Activated CD4-positive, alpha-beta T cell treated with anti-CD3 and anti-CD28 coated beads, Interleukin-2, amount 50 U/mL, for 16 hours (primary cell): ENCODE measurements at places on chromosomes 7 and 10.

GRCh38 chr10:60604342-60604741 lies 173.9 kb upstream of the CDK1 start:
- DNase-seq: no peak

GRCh38 chr10:48685731-48686130 lies 1.1 kb downstream of the WDFY4 start:
- no peak for DNase-seq

- DNase-seq: no peak
These were observed 4.3 kb upstream of the NSUN5 start for GRCh38 chr7:73312831-73313520.

DNA sequence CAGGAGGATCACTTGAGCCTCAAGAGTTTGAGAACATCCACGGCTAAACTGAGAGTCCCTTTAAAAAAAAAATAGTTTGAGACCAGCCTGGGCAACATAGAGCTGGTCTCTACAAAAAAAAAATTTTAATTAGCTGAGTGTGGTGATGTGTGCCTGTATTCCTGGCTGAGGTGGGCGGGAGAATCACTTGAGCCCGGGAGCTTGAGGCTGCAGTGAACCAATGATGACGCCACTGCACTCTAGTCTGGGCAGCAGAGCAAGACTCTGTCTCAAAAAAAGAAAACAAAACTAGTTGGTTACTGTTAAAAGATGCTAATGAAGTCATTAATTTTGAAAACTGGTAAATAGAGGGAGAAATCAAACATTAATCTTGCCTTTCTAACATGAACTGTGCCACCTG lies 76.4 kb downstream of the MMRN2 start:
- DNase-seq: no peak

GRCh38 chr7:13115157-13115772 lies 427.8 kb downstream of the ARL4A start:
- no peak for DNase-seq

- no peak for DNase-seq
These were observed 149.5 kb downstream of the FAM107B start for GRCh38 chr10:14625192-14625631.

DNA sequence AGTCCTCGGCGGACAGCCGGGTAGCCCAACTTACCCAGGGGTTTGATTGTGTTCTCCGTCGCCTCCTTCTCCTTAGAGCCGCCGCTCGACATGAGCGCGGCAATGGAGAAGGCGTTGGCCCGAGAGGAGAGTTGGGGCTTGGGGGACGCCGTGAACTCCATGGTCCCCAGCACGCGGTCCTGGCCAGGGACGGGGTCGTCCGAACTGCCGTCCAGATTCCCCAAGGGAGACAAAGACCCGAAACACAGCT lies 515 bp downstream of the TBX20 start:
- DNase-seq: no peak

DNA sequence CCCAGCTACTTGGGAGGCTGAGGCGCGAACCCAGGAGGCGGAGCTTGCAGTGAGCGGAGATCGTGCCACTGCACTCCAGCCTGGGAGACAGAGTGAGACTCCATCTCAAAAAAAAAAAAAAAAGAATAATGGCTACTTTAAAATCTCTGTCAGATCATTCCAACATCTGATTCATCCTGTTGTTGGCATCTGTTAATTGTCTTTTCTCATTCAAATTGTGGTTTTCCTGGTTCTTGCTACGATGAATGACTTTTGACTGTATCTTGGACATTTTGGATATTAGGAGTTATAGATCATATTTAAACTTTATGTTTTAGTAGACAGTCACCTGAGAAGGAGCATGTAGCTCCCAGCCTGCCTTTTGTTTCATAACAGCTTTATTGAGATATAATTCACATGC lies 8.5 kb downstream of the TPST1 start:
- no peak for DNase-seq

- DNase-seq: no peak
These were observed 3.8 kb upstream of the SKIDA1 start for GRCh38 chr10:21529032-21529910.
